Germinal center (tissue), 1 donor: ENCODE measurements at places on chromosomes 13 and 19.

DNA sequence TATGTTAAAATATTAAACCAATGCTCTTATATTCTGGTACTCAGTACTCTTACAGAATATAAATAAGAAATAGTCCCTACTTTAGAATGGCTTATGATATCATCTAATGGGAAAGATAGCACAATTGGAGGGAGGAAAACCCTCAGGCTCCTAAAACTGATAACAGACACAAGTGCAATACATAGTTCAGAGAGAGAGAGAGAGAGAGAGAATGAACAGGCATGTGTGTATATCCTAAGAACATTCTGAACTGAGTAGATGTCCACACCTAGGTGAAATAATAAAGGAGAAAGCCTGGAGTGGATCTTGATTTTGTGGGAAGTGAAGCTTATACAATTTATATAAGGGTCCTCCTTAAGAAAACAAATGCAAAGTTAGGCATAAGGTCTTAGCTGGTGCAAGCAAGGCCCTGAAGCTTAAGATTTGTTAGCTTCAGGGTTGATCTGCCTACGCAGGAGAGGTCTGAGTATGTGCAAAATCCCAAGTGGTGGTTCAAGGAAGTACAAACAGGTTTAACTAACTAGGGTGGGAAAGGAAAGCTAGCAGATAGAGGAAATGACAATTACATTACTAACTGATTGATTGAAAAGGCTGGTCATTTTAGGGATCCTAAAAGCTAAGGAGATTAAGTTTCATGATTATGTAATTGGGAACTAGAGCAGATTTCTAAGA is 53.3 kb downstream of the SOX21 start:
- no peak for DNase-seq

DNA sequence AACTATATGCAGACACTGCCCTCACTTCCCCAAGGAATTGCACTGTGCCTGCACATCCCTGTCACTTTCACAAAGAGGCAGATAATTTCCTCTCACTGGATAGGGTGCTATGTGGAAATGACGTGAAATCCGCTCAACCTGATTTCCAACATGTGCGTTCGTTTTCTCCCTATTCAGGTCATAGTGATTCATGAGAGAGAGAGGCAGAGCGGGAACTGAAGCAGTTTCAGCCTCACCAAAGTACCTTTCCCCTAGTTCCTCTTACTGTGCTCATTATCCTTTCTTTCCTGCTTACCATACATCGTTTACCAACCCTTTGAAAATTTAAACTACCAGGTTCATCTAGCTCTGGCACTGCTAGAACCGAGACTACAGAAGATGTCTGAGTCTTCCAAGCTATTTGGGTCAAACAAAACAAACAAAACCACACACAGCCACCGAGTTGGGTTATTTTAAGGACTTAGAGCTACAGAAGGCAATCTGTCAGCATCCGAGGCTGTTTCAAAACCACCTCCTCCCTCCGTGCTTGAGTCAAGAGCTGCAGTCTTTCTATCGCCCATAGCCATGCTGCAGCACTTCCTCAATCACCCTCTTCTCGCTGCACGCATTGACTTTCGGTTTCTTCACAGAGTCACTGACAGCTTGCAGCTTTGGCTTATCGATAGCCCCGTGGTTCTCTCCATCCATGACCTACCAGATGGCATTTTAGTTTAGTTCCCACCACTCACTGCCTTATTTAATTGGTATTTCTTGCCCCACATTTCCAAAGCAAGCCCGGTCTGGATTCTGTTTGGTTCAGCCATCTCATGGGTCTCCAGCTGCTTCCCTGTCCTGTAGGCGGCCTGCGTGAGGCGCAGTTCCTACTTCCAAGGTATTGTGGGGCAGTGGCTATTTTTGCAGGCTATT is 1395.8 kb downstream of the EFNB2 start:
- peak; percentile 56 for DNase-seq

DNA sequence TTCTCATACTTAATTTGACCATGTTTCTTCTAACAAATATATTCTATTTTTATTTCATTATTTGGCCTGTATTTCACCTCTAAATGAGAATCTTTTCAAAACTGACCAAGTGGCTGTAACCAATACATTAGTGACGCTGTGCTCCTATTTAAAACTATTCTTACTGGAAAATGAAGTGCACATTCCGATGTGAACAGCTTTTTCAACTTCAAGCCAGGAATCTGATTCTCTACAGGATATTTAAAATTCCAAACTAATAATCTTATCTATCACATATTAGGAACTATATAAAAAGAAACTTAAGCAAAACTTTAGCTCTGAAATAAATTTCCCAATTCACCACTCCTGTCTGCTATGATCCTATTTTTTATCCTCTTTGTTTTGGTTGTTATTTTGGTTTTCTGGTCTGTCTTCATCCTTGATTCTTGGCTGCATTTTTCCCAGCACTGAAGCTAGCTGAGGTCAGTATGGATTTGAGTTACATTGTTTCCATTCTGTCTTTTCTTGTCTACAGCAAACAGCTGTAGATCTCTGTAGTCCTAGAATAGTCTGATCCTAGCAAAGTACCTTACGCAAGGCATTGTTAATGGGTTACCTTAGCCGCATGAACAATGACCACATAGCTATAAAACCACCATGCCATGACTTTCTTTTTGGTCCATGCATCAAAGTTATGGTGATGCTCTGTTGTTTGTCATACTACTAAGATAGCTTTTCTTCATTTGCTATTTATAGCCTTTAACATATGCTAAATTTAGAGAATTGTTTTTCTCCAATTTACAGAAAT is 748.6 kb upstream of the SPRY2 start:
- no peak for DNase-seq

GRCh38 chr19:54152878-54153524 is 6.5 kb downstream of the LENG1 start:
- DNase-seq: no peak

DNA sequence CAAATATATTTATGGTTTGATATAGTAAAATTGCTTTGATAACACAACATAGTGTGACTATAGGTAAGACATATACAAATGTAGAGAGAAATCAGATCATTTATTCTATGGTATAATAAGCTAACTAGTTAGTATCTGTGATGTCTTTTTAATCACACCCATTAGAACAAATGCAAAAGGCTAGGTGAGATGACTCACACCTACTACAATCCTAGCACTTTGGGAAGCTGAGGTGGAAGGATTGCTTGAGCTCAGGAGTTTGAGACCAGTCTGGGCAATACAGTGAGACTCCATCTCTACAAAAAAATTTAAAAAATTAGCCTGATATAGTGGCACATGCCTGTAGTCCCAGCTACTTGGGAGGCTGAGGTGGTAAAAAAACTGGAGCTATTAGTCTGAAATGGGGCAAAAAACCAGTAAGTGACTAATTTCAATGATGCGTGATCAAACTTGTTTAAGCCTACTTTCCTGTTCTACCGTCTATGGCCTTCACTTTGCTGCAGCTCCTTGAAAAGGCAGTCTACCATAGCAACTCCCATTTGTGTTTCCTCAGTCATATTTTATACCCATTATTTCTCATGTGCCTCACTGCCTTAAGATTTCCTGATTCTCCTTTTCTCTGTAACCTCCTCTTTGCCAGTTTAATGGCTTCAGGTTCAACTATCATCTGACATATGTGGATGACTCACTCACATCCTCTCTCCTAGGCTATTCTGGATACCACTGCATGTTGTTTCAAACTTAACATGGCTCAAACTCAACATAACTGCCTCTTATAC is 12.5 kb downstream of the ALG5 start:
- DNase-seq: no peak

- no peak for DNase-seq
These were observed 97.3 kb downstream of the STARD13 start for GRCh38 chr13:33188093-33188882.

- DNase-seq: no peak
These were observed 898.3 kb upstream of the PCDH9 start for GRCh38 chr13:68128297-68128915.
